ENCODE measurements at places on chromosomes 12 and 14.
A peak's percentile ranks its signal among the peaks of the same experiment; 100 is the strongest.

DNA sequence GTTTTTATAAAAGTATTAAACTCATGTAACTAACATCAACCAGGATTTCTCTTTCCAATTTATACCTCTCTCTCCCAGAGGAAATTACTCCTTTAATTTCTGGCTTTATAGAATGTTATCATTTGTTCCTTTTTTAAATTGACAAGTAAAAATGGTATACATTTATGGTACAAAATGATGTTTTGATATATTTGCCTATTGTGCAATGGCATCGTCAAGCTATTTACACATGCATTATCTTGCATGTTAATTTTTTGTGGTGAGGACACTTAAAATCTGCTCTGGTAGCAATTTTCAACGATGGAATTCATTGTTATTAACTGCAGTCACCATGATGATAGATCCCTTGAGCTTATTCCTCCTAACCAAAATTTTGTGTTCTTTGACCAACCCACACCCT, 149.0 kb upstream of the NAV3 start:
- no peak for DNase-seq

GRCh38 chr14:21612324-21612723, 22.4 kb downstream of the OR10G2 start:
- no peak for DNase-seq

GRCh38 chr14:96126339-96126782, 78.3 kb upstream of the BDKRB2 start:
- DNase-seq = no peak

DNA sequence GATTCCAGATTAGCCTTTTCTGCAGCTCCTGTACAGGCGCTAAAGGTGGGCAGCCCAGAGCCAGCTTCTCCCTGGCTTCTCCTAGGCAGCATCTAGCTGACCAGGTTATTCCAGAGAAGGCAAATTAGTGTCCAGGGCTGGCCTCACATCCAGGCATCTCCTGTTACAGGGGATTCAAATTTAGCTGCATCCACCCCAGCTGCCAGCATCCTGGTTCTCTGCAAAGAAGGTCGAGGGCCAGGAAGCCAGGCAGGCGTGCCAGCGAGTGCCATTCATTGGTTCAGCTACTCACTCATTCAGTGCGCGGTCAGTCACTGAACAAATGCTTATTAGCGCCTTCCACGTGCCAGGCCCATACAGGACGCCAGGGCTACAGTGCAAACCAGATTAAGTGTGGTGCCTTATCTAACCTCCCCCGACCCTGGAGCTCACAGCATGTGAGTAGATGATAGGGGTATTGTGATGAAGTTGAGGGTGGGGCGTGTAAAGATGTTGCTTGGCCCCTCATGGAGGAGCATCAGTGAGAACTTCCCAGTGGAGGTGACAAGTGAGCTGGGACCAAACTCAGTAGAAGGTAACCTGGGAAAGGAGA, 15.7 kb upstream of the FAM222A start:
- no peak for DNase-seq

DNA sequence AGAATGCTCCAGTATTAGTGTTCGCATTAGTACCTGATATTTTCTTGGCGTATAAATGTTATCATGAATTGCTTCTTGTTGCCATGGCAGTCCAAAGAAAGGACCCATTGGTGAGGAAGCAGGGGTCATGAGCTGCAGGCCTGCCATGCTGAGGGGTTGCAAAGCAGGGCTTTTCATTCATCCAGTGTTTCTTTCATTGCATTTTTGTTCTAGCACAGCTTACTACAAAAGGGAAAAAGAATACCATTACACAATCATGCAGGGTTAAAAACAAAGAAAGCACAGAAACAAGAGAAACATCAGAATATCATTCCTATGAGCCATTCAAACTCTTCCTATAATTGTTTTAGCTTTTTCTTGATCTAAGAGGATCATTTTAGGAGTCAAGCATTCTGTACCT, 24.0 kb downstream of the DICER1 start:
- DNase-seq = no peak

DNA sequence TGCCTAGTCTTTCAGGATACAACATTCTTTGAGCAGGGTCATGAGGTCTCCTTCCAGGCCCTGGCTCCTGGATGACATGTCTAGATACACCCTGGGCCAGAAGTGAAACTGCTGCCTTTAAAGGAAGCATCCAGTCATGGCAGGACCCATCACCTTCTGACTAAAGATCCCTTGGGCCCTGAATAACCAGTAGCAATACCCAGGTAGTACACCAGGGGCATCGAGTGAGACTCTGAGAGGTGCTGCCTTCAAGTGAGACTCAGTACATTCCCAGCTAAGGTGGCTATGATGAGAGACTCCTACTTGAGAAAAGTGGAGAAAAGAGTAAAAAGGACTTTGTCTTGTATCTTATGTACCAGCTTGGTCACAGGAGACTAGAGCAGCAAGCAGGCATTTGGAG, 23.5 kb downstream of the OR6C68 start:
- DNase-seq = no peak

DNA sequence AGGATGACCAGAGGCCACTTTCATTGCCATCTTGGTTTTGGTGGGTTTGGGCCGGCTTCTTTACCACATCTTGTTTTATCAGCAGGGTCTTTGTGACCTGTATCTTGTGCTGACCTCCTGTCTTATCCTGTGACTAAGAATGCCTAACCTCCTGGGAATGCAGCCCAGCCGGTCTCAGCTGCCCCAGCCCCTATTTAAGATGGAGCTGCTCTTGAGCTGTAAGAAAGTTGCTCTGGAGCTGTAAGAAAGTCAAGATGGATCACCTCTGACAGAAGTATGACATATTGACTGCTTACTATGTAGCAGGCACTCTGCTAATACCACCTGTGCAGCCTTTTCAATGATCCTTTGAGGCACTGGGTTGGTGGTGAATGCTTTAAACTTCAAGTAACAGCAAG, 52.1 kb downstream of the RIN3 start:
- peak; percentile 21 for DNase-seq

DNA sequence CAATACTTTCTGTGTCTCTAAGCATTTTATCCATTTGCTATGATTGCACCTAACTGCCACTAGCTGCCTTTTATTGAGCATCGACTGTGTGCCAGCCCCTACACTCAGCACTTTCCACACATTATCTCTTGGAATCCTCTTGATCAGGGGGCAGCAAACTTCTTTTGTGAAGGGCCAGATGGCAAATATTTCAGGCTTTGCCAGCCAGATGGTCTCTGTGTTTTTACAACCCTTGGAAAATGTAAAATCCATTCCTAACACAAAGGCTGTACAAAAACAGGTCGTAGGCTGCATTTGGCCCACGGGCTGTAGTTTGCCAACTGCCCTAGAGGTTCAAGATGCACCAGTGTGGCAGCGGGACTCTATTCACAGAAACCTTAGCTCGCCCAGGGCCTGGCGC, 19.5 kb downstream of the FOXN4 start:
- DNase-seq = no peak

DNA sequence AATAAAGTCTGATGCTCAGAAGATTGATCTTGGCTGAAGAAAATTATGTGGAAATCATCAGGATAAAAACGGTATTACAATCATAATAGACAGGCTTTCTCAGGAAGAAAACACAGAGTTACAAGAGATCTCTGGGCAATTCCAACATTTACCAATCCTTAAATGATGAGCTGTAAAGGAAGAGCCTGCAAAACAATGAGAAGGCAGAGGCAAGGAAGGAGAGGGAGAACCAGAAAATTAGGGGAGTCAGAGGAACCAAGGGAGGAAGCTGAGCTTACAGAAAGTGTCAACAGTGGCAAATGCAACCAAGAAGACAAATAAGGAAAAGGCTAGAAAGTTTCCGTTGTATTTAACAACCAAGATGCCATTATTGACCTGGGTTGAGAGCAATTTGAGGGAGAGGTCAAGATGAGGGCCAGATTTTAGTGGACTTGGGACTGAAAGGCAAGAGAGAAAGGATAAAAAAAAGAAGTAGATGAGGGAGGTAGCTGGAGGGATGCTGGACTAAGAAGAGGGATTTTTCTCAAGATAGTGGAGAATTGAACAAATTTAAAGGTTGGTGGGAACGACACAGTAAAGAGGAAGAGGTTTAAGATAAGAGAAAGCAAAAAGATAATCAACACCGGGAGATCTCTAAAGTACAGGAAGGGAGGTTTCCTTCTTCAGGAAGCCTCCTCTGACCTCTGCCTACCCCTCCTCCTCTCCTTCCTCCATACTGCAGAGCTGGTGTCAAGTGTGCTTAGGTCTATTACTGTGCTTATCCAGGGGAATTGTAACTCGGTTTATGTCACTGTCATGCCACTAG, 116.9 kb downstream of the DUSP6 start:
- DNase-seq = no peak

GRCh38 chr12:41511247-41511646, 323.1 kb downstream of the PDZRN4 start:
- DNase-seq = no peak

- DNase-seq = no peak
Measured at GRCh38 chr14:79525416-79525815, 685.9 kb downstream of the DIO2 start.

DNA sequence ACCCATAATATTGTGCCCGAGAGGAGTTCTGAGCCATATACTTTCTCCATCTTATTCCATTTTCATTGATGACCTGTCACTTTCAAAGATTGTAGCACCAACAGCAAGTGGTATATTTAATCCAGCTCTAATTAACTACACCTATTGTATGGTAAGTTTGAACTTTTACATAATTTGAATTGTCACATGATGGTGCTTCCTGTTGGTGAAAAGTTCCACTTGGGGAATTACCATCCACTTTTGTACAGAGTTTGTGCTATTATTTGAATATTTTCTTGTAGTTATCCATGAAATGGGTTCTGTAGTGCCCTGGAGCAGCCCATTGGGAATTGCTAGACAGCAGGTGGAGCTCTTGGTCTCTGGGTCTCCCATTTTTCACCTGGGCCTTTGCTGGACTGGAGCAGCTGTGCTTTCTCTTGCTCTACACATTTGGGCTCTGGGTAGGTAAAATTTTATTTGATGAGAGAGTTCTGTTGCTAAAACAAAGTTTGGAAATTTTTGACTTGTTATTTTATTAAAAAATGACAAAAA, 3.0 kb downstream of the SMCO3 start:
- DNase-seq = peak; percentile 11

- DNase-seq = no peak
Measured at GRCh38 chr12:82090165-82090564, 268.0 kb downstream of the CCDC59 start.

DNA sequence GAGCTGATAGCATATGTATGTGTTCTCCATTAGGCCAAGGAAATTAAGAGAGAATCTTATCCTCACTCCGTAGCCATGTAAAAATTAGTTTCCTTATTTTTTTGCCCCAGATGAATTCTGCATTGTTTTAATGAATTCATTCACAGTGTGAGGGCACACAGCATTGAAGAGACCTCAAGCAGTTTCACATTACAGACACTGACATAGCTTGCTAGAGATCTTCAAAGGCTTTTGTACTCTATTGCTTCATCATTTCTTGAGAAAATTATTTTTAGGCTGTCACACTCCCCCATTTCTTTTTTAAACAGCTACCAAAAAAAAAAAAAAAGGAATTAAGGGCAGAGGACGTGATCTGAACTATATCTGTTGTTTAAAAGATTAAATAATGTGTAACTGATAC, 251.1 kb downstream of the BCAT1 start:
- no peak for DNase-seq

DNA sequence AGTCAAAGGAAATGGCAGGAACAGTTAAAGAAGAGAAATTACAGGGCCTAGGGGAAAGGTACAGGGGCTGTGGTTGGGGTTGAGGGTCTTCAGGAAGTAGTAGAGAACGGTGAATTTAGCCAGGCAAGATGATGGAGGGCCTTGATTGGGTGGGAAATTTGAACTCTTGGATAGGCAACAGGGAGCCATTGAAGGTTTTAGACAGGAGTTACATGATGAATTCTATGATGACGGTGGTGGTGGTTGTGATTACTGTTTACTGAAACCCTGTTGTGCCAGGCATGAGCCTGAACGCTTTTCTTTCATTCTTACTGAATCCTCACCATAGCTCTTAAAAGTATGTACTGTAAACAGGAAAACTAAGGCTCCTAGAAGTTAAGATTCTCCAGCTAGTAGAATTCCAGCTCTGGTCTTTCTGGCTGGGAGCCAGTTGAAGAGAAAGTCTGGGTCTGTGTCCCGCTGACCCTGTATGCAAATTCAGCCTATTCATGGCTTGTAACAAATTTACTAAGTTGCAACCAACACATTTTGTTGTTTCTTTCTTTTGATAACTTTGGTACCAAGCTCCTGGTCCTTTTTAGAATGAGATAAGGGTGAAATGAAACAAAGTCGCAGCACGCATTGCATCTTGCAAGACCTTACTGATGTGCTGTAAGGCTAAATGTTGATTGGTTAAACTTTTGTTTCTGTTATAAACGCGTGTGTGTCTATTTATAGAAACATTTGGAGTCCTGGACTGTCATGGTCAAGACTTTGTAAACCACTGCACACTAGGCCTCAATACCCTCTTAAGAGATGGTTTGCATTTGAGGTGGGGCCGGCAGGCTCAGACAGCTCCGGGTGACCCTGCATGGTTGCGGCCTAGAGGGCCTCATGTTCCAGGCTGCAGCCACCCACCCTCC, 6.0 kb downstream of the ORAI1 start:
- no peak for DNase-seq

Measured in RWPE1 (cell line).